Stimulated activated CD8-positive, alpha-beta memory T cell treated with anti-CD3 and anti-CD28 coated beads, Interleukin-4, amount 100 ng/mL, for 48 hours (primary cell): ENCODE measurements at places on chromosomes 12 and 14.
A peak's percentile ranks its signal among the peaks of the same experiment; 100 is the strongest.

GRCh38 chr12:2161473-2161872 lies 108.7 kb downstream of the CACNA1C start:
- no peak for DNase-seq

GRCh38 chr14:62103464-62103863 lies 341.2 kb downstream of the SNAPC1 start:
- DNase-seq = no peak

DNA sequence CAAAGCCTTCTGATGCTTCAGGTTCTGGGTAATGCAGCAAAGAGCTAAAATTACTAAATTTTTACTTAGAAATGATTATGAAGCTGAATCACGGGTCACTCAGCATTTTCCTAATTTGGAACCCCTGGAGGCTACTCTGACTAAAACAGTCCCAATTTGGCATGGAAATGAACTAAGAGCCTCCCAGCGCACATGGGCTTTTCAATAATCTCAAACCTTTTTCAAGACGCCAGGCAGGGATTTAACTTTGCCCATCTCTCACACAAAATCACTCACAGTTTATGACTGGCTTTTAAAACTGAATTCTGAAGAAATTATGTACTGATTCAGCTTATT lies 68.3 kb downstream of the LLPH start:
- DNase-seq = no peak

DNA sequence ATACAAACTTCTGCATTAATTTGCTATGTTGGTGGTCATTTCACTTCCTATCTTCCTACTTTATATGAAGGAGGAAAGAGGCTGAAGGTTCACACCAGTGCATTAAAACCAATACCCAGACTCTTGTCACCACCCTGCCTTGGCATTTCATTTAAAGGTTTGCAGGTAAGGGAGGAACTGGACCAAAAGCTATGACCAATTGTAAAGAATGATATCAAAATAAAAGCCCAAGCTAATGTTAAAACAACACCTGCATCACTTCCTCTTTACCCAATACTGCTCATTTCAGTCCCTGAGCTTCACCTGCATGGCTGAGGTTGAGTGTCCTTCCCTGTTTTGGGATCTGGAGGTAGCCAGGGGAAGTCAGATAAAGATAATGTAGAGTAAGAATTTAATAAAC lies 47.2 kb upstream of the TMEM233 start:
- no peak for DNase-seq

DNA sequence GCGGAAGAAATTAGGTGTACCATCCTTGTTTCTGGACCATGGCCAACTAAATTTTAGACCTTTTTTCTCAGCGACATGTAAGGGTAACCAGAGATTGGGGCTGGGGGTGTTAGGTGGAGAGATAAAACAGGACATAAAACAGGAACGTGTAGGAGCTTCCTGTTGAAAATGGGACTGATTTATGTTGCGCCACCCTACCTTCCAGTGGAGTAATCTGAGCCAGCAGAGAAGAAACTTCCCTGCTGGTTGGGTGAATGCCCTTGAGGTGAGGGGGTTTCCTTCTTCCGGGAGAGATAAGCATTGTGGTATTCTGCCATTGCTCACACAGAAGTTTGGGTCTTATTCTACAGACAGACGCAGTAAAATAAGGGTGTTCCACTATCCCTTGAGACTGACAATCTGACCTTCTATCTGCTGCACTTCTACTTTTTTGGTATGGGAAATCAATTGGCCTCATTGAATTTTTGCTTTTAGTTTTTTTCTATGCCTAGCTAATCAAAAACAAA lies 417.6 kb downstream of the PCNX1 start:
- peak; percentile 58 for DNase-seq

DNA sequence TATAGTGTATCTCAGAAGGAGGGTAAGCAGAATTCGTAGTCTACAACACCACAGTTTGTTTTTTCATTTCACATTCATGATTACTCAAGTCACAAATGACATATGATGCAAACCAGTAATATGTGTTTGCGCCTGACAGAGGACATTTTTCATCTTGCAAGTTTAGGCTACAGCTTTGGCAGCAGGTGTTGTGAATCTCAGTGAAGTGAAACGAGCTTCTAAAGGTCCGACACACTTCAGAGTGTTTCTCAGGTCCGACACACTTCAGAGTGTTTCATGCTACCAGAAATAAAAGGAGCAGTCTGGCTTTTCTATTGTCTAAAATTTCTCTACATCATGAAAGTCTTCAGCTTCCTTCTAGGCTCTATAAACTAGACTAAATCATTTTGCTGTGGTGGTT lies 22.7 kb downstream of the CLEC14A start:
- DNase-seq = no peak

DNA sequence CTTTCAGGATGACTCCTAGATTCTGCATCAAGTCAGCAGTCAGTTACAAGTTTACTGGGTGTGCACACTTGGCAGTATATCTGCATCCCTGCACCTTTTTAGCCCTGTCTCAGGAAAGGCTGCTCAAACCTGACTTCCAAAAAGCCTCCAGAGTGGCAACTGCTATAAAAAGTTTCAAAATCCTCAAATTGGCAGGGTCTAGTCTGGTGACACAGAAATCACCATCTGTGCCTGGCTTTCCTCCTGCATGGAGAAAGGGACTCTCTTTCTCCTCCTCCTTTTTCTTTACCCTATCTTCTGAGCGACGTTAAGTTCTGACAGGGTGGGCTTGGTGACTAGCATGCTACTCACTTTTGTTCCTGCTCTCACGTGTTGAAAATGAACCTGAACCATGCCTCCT lies 679.5 kb downstream of the C12orf50 start:
- no peak for DNase-seq

- DNase-seq = no peak
Measured at GRCh38 chr14:82046512-82047226, 513.0 kb upstream of the SEL1L start.

- DNase-seq = no peak
Measured at GRCh38 chr12:119901670-119902069, 24.6 kb upstream of the CIT start.

DNA sequence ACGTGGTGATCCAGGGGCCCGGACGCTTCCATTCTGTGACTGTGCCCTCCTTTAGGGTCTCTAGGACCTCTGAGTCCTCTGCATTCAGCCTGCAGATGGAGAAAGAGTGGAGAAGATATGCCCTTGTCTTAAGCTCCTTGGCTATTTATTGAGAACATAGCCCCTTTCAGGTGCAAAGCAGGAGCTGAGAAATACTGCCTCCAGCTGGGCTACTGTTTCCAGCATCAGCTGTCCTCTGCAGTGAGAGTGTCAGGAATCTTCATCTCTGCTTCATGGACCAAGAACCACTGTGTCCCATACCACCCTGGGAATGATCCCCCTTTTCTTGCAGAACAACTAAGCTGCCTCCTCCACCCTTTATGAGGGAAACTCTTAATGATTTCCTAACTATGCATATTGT lies 47.8 kb upstream of the CEP83 start:
- DNase-seq = no peak

- DNase-seq = no peak
Measured at GRCh38 chr12:105382771-105383622, 52.5 kb downstream of the C12orf75 start.

- DNase-seq = no peak
Measured at GRCh38 chr14:37869633-37870032, 274.2 kb downstream of the TTC6 start.

- DNase-seq = no peak
Measured at GRCh38 chr12:20616093-20616492, 79.0 kb upstream of the SLCO1C1 start.

DNA sequence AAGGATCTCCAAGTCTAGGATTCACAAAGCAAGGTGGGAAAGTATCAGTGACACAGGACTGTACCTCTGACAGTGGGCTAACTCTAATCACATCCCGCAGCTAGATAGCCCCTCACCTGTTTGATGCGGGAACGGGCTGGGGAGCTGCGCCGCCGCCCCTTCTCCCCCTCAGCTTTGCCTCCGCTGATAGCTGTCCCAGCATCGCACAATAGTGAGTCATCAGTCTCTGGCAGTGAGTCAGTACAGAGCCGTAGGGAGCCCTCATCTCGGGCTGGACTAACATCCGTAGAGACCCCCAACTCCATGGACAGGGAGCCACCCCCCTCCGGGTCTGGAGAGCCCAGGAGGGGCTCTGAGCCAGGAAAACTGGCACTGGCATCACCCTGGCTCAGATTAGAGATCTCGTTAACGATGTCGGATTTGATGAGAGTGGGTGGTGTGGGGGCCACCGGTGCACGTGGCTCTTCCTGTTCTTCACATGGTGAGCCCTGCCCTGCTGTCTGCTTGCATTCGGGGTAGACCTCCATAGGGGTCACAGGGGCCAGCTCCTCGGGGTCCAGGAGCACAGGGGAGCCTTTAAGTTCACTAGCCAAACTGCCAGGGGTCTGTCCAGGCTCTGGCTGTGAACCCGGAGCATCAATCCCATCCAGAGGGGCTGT lies 10.9 kb downstream of the KMT2D start:
- DNase-seq = no peak

DNA sequence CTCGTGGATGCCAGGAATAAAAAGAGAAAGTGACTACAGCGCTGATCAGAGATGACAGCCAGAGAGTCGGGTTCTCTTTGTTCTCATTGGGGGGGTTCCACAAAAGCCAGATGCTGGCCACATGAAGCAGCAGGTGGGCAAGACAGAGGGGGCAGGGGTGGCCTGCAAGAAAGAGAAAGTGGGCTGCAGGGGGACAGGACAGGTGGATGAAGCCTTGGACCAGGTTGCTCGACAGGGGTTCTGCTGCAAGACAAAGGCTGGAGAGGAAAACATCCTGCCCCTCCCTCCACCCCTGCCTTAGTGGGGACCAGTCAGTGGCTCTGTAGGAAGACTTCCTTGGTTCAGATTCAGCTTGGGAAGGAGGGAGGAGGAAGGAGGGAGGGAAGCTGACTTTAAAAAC lies 126.2 kb downstream of the KSR2 start:
- no peak for DNase-seq

GRCh38 chr14:36950812-36951211 lies 221.6 kb downstream of the SLC25A21 start:
- DNase-seq = no peak

GRCh38 chr12:43063650-43064049 lies 474.1 kb upstream of the PRICKLE1 start:
- DNase-seq = no peak

- no peak for DNase-seq
Measured at GRCh38 chr12:96233939-96234461, 39.8 kb downstream of the ELK3 start.

GRCh38 chr14:47674543-47675465 lies 601 bp downstream of the MDGA2 start:
- DNase-seq = no peak

DNA sequence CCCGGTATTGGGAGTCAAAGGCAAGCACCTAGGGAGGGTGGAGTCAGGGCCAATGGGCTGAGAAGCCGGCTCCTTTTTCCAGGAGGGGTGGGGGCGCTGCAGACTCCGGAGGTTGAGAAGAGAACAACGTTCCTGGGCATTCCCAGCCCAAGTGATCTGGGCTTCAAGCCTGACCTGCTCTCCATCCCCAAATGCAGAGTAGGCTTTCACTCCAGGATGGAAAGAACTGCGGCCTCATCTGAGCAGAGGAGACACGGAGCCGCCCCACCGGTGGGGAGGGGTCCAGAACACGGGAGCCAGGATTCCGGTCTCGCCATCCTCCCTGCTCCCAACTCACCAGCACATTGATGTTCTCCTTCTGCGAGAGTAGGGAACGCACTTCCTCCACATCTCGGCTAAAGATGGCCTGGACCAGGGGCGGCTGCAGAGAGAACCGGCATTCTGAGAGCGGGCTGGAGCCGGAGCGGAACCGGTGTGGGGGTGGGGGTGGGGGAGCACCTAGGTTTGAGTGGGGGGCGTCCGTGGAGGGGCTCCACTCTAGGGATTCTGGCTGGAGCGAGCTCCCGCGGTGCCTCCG lies 605 bp downstream of the ANKRD52 start:
- DNase-seq = peak; percentile 30

- DNase-seq = no peak
Measured at GRCh38 chr12:127150479-127150878, 1116.5 kb upstream of the TMEM132C start.

GRCh38 chr12:67520606-67521005 lies 127.9 kb upstream of the DYRK2 start:
- no peak for DNase-seq

DNA sequence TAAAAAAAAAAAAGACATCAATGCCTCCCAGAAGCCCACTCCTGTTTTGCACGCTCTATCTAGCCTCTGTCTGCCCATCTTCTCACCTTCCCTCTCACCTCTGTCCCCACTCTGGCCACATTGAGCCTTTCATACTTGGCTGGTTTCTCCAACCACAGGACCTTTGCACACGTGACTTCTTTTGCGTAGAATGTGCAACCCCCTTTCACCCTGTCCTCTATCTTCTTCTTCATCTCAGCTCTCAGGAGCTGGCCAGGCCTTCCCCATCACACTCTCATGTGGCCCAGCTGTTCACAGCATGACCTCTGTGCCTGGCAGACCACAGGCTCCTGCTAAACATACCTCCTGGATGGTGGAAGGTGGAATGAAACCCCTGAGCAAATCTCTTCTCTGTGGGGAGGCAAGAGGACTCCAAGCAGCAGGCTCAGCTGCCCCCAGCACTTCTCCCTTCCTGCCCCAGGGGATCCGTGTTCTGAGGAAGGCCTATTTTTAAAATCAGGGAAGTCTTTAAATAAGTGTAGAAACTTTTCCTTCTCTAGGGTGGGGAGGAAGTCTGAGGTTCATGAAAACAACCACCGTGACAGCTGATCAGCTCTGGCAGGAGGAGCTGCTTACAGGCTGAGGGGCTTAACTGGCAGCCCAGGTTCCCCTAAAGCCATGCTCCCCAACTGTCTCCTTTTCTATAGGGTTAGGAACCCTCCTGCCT lies 11.6 kb downstream of the HVCN1 start:
- DNase-seq = no peak

GRCh38 chr12:99147130-99147529 lies 500.4 kb upstream of the GARIN6 start:
- no peak for DNase-seq

DNA sequence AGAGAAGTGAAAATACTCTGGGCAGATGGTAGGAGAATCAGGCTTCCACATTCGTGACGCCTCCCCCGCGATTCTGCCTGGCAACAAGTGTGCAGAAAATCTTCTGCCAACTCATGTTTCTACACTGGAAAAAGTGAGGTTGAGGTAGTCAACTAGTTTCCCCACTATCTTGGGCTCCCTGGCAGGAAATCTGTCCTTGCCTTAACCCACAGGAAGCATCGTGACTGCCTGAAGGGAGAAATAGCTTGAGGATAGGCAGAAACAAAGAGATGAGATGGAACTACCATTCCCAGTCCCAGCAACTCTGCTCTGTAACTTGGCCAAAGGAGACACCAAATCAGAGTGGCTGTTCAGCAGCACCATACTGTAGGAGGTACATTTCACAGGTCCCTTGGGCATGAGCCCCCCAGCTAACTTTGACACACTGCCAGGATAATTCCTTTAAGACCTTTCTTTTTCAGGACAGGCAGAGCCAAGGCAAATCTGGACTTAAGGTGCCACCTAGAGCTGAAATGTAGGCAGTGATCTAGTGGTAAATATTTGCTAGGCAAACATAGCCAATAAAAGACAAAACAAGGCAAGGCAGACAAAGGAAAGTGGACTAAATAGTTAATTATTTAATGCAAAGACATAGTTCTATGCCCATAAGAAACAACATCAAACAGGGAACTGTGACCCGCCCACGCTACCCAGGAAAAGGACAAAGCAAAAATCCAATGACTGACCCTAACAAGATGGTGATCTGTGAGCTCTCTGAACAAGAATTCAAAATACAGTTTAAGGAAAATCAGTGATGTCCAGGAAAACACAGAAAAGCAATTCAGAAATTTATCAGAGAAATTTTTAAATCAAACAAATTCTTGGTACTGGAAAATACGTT lies 205.1 kb downstream of the PTPRO start:
- DNase-seq = no peak
